ENCODE measurements at places on chromosomes 7 and 10. TPM values are rescaled to one million over a fixed set of nuclear protein-coding genes. Genes with fewer than 3 reads are reported as not detected.

XPNPEP1 gene
- total RNA-seq, result 94.6 TPM

IDI2 gene
- total RNA-seq, result not detected

TFEC gene
- 2.2 TPM for total RNA-seq

CHAT gene
- not detected for total RNA-seq

CYTH3 gene
- 23.2 TPM for total RNA-seq

STEAP1 gene
- total RNA-seq, result 16.3 TPM

CPA1 gene
- 0.79 TPM for total RNA-seq

NEUROG3 gene
- total RNA-seq, result not detected

CCDC146 gene
- 18.2 TPM for total RNA-seq

PODXL gene
- total RNA-seq, result 11.4 TPM

SPDYE6 gene
- not detected for total RNA-seq

LIPJ gene
- total RNA-seq, result 0.49 TPM

FAM25G gene
- 1.8 TPM for total RNA-seq
